ENCODE measurements at places on chromosomes 5 and 9.

- DNase-seq = no peak
Observed at GRCh38 chr5:138900281-138900965, 25.3 kb upstream of the LRRTM2 start.

GRCh38 chr5:98106116-98107031 is 667.1 kb upstream of the RGMB start:
- DNase-seq = no peak

DNA sequence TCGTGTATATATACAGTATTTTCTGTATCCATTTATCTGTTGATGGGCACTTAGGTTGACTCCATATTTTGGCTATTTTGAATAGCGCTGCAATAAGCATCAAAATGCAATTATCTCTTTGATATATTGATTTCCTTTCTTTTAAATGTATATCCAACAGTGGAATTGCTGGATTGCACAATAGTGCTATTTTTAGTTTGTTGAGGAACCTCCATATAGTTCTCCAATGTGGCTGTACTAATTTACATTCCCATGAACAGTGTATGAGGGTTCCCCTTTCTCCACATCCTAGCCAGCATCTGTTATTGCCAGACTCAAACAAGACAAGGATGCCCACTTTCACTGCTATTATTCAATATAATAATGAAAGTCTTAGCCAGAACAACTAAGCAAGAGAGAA is 9.1 kb upstream of the CTXN3 start:
- no peak for DNase-seq

DNA sequence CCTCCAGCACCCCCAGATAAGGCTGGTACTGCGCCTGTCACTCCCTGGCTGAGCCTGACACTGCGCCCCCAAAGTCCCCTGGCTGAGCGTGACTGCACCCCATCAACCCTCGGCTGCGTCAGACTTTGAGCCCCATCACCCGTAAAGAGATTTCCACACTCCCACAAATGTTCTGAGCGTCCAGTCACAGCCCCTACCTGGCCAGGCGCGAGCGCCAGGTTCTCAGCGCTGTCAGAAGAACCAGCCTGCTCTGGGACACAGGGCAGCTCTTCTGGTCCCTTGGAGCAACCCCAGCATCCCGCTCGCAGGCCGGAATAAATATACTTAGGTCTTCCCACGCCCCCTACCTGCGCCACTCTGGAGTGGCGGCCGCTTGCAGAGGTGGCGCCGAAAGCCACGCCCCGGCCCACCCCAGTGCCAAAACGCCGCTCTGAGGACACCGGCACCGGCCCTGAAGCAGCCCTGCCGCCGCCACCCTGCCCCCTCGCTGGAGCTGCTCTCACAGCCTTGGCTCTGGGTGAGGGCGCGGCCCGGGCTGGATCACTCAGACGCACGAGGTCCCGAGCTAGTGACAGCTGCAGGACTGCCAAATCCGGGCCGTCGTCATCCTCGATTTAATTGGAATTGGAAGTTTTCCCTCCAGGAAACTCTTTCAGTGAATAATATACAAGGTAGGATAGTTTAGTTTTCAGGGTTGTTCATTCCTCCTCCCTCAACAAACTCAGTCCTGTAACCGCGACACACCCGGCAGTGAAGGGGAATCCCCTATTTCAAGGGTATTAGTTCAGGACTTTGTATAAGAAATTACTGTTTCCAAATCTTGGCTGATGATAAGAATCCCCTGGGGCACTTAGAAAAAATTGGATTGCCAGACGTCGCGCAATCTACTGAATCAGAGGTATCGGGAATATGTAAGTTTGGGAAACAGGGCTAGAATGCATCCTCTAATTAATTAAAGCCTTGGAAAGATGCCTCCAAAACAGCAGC is 1.2 kb upstream of the CEMIP2 start:
- peak; percentile 79 for DNase-seq

DNA sequence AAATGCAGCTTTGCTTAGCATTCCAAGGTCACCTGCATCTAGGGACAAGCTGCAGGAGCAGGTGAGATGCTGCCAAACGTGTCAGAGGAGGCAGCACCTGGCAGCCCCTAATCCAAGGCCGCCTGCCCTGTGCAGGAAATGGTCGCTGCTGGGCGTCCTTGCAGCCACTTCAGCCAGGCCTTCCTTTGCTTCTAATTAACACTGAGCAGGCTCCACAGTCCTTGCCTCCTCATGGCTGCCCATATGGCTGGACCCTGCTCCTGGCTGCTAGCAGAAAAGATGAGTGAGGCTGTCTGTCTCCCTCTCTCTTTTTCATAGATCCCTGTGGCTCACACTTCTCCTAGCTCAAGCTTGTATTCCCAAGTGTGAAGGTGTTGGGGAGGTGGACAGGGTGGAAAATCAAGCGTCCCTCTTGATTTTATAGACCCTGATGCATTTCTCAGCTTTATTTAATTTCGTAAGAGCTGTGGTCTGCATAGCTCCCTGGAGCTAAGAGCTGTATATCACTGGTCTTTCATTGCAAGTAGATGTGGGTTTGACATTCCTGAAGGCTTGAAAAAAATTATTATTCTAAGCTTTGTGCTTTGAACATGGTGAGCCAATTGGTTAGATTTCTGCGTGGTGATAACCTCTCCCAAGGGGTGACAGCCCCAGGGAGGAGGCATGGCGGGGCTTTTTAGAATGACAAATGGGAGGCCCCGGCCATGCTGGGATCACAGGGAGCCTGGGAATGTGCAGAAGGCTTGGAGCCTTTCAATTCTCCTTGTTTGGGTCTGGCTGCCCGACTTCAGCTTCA is 193.8 kb downstream of the SLIT3 start:
- DNase-seq = no peak

DNA sequence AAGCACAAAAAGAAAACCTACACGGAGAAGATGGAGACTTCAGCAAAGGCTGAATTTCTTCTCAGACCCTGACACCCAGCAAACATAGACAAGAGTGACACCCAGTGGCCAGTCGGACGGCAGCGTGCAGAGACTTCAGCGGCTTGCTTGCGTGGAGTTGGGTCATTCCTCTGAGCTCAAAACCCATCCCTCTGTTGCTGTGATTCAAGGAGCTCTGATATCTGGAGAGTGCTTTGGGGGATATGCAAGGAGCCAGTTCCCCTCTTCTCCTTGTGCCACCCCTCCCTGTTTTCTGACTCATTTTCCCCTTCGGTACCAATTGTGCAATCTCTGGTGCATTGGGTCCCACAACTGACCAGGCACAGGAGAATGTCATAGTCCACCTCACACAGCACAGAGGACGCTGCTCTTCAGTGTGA is 27.5 kb downstream of the SH3TC2 start:
- DNase-seq = peak; percentile 71

All from CD4-positive, alpha-beta T cell treated with Interleukin-10 for 1 hour (primary cell).